ENCODE measurements at places on chromosomes 11 and 22. TPM values are rescaled to one million over a fixed set of nuclear protein-coding genes. Genes with fewer than 3 reads are reported as not detected.

Gene OR51S1
- total RNA-seq: not detected

Gene OSBPL5
- total RNA-seq: 15.9 TPM

Gene OR51B6
- total RNA-seq: not detected

Gene KCNQ1
- 49.7 TPM for total RNA-seq

Gene FEN1
- total RNA-seq: 6.4 TPM

Gene HBG1
- total RNA-seq: not detected

Gene MRGPRX4
- total RNA-seq: not detected

Gene DLG2
- total RNA-seq: 5.7 TPM

Gene GAS2
- 13.0 TPM for total RNA-seq

Gene PIWIL4
- 0.92 TPM for total RNA-seq

Gene BIK
- not detected for total RNA-seq

Gene C22orf31
- not detected for total RNA-seq

Gene FOXRED2
- total RNA-seq: 13.5 TPM

Gene ANGPTL5
- 0.77 TPM for total RNA-seq

Gene PPM1F
- 18.5 TPM for total RNA-seq

Gene OR2AG2
- not detected for total RNA-seq

Gene TSSK2
- total RNA-seq: not detected

Gene RASSF10
- total RNA-seq: 0.42 TPM

Gene AMOTL1
- total RNA-seq: 46.3 TPM

Gene C11orf91
- not detected for total RNA-seq

Gene GAL3ST1
- total RNA-seq: 0.57 TPM

Gene IFT27
- total RNA-seq: 29.3 TPM

Gene SPDYC
- not detected for total RNA-seq

Gene PRG3
- not detected for total RNA-seq

Gene CYB5R2
- 1.2 TPM for total RNA-seq

Gene CLCF1
- total RNA-seq: 0.89 TPM

Gene HBB
- total RNA-seq: 61.2 TPM

Gene PICK1
- total RNA-seq: 26.5 TPM

Gene OR52I1
- total RNA-seq: not detected

Gene OR5A1
- total RNA-seq: not detected

Gene P2RY6
- 1.5 TPM for total RNA-seq

Gene GGTLC3
- total RNA-seq: not detected

Gene PGA4
- total RNA-seq: 0.47 TPM

Gene BLID
- not detected for total RNA-seq

Gene NUP160
- 13.8 TPM for total RNA-seq

Gene C11orf97
- not detected for total RNA-seq

Gene PHETA2
- 2.7 TPM for total RNA-seq

Gene LSP1
- 22.9 TPM for total RNA-seq

Gene C11orf65
- 0.69 TPM for total RNA-seq

Gene JAM3
- 18.3 TPM for total RNA-seq
